ENCODE measurements at places on chromosomes 5 and 9. TPM values are rescaled to one million over a fixed set of nuclear protein-coding genes. Genes with fewer than 3 reads are reported as not detected.

The IFNA13 gene
- total RNA-seq: not detected

The CARTPT gene
- total RNA-seq: 0.43 TPM

The OR1Q1 gene
- total RNA-seq: not detected

The FOXD1 gene
- 1.3 TPM for total RNA-seq

The DNM1 gene
- total RNA-seq: 112 TPM

The LOX gene
- 0.90 TPM for total RNA-seq

The RNF208 gene
- total RNA-seq: 12.1 TPM

The FAM174A gene
- 14.2 TPM for total RNA-seq

The SNCAIP gene
- total RNA-seq: 31.6 TPM

The PCYOX1L gene
- 18.5 TPM for total RNA-seq

The PRLR gene
- total RNA-seq: 6.7 TPM

The GHR gene
- 6.5 TPM for total RNA-seq

The GABRP gene
- total RNA-seq: 55.6 TPM

The GLT6D1 gene
- not detected for total RNA-seq

The C5orf47 gene
- total RNA-seq: not detected

The ZBTB34 gene
- 19.7 TPM for total RNA-seq

The DOCK8 gene
- 18.6 TPM for total RNA-seq
